Smooth muscle cell of bladder (primary cell): ENCODE measurements at places on chromosomes 2 and 18. TPM values are rescaled to one million over a fixed set of nuclear protein-coding genes. Genes with fewer than 3 reads are reported as not detected.

The CDK15 gene
- 6.6 and 8.5 TPM in 2 replicates for total RNA-seq

The CNGA3 gene
- total RNA-seq, result under 0.01 TPM in 1 of 2 replicates, not detected in the other

The DNAH7 gene
- total RNA-seq, result 0.28 and 0.55 TPM in 2 replicates

The TEKT4 gene
- not detected in 2 replicates for total RNA-seq

The SKA1 gene
- total RNA-seq, result 6.6 and 8.1 TPM in 2 replicates

The RNF149 gene
- 36.8 and 53.1 TPM in 2 replicates for total RNA-seq

The SERPINB2 gene
- 0.74 and 1.00 TPM in 2 replicates for total RNA-seq

The CCT4 gene
- total RNA-seq, result 133 and 157 TPM in 2 replicates

The HOXD13 gene
- total RNA-seq, result 0.09 and 0.28 TPM in 2 replicates

The DYNC1I2 gene
- 85.6 and 96.0 TPM in 2 replicates for total RNA-seq

The SULT1C2 gene
- under 0.01 and 0.83 TPM in 2 replicates for total RNA-seq

The FNDC4 gene
- total RNA-seq, result 11.9 and 14.0 TPM in 2 replicates

The CFC1 gene
- not detected in 2 replicates for total RNA-seq

The GPR45 gene
- total RNA-seq, result not detected in 2 replicates

The UGT1A3 gene
- total RNA-seq, result not detected in 2 replicates

The MAPK4 gene
- 0.09 TPM in 1 of 2 replicates, not detected in the other for total RNA-seq

The GALNT3 gene
- 0.65 and 0.71 TPM in 2 replicates for total RNA-seq

The COL6A3 gene
- 2,030 and 2,143 TPM in 2 replicates for total RNA-seq

The BOLL gene
- total RNA-seq, result not detected in 2 replicates
